ENCODE measurements at places on chromosomes 12 and 14. TPM values are rescaled to one million over a fixed set of nuclear protein-coding genes. Genes with fewer than 3 reads are reported as not detected.

GRCh38 chr14:103716091-103716801 is 636 bp downstream of the ZFYVE21 start:
- DNase-seq = no peak
- peak overlapping the region; percentile 48 for H3K4me3 ChIP-seq
- peak overlapping the region; percentile 88 for H3K27ac ChIP-seq
- peaks cover 66% of the 10 kb centered on the region for H3K4me1 ChIP-seq

- peak overlapping the region; percentile 100 for H3K27ac ChIP-seq
- peak; percentile 49 for DNase-seq
- H3K27me3 ChIP-seq = no peaks in the 10 kb centered on the region
- H3K36me3 ChIP-seq = peaks cover 85% of the 10 kb centered on the region
- peaks cover 90% of the 10 kb centered on the region for H3K4me1 ChIP-seq
These were observed 90.2 kb downstream of the ACTN1 start for GRCh38 chr14:68888883-68889282.

GRCh38 chr12:42546709-42547108 is 42.8 kb downstream of the PRICKLE1 start:
- no peaks in the 10 kb centered on the region for H3K36me3 ChIP-seq
- no peaks in the 10 kb centered on the region for H3K4me1 ChIP-seq
- no peaks in the 10 kb centered on the region for H3K27me3 ChIP-seq
- no peak overlapping the region for H3K4me3 ChIP-seq

GRCh38 chr14:97977651-97978261 is 1180.6 kb downstream of the VRK1 start:
- peaks cover 27% of the 10 kb centered on the region for H3K4me1 ChIP-seq
- peak overlapping the region; percentile 80 for H3K27ac ChIP-seq
- peak overlapping the region; percentile 48 for H3K4me3 ChIP-seq

GRCh38 chr12:75995691-75996090 is 35.9 kb downstream of the PHLDA1 start:
- H3K27me3 ChIP-seq = no peaks in the 10 kb centered on the region
- no peak overlapping the region for H3K27ac ChIP-seq
- H3K4me1 ChIP-seq = no peaks in the 10 kb centered on the region
- no peak for DNase-seq
- H3K4me3 ChIP-seq = no peak overlapping the region

KTN1 gene
- 174 TPM for total RNA-seq
